ENCODE measurements at places on chromosomes 1 and 21. TPM values are rescaled to one million over a fixed set of nuclear protein-coding genes. Genes with fewer than 3 reads are reported as not detected.

DNA sequence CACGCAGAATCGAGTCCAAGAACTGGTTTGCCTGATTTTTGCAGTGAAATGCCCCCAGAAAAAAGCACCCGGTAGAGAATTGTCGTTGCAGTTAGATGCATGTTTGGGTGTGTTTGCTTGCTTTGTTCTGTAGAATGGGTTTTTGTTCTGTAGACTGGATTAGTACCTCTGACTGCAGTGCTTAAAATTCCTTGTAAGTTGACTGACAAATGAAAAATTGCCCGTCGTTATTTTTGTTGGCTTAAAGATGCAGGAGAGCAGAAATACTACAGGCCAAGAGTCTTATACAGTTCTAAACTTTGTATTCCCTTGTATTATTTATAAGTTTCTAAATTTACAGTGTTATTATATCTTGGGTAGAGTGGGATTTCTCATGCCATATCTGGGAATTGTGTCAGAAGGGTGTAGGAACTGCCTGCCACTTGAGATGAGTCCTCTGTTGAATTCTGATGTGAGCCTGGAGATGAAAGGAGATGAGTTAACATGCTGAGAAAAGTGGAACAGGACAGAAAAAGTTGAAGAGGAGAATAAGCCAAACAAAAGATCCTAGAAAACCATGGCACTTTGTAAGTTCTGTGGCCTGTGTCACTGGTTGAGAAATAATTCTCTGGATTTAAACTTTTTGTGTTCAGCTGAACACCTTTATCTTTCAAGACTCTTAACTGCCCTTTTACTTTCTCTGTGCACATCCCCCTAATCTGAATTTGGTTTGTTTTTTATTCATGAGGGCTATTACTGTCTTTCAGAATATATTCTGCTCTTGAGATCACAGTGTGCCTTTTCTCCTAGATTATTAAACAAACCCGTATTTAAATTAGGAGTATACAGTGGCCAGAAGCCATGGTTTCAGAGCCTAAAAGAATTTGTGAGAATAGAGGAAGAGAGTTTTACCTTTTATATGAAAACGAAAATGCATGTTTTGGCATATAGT is 1.4 kb downstream of the DESI2 start:
- no peaks in the 10 kb centered on the region for H3K27me3 ChIP-seq
- peak overlapping the region; percentile 86 for H3K4me3 ChIP-seq
- DNase-seq: peak; percentile 26
- H3K36me3 ChIP-seq: peaks cover 7% of the 10 kb centered on the region

GRCh38 chr21:34668803-34669148 is at the start of gene CLIC6:
CLIC6 (plus strand) TSS chr21:34668994; CDS start chr21:34669389, 395 bp downstream.
- peaks cover 8% of the 10 kb centered on the region for H3K4me1 ChIP-seq
- DNase-seq: no peak
- H3K27ac ChIP-seq: no peak within 1 kb of the TSS
- peaks cover 81% of the 10 kb centered on the region for H3K27me3 ChIP-seq
- H3K36me3 ChIP-seq: no peaks in the 10 kb centered on the region
- H3K4me3 ChIP-seq: peak within 1 kb of the TSS; percentile 20

DNA sequence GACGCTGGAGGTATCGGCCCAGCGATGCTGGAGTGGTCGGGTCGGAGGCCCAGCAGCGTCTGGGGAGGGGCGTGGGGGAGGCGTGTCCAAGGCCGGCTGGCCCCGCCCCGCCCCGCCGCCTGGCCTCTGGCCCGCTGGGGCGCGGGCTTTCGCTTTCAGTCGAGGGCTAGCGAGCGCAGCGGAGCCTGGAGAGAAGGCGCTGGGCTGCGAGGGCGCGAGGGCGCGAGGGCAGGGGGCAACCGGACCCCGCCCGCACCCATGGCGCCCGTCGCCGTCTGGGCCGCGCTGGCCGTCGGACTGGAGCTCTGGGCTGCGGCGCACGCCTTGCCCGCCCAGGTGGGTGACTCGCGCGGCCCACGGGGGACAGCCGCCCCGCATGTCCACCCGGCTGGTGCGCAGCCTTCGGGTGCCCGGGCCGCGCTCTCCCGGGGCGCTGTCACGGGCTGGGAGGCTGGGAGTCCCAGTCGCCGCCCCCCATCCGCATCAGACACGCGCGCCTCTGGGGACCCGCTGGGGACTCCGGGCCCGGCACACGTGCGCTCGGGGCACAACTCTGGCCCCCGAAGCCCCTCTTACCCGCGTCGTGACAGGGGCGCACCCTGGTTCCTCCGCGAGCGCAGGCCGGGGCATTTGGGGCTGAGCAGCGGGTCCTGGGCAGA is at the start of gene TNFRSF1B:
Gene TNFRSF1B, plus strand, starts transcription at position 158 of the 659 bp plus-strand sequence. Its CDS starts 101 bp downstream, at position 259.
- H3K4me3 ChIP-seq: peak within 1 kb of the TSS; percentile 97
- no peaks in the 10 kb centered on the region for H3K36me3 ChIP-seq
- DNase-seq: peak; percentile 29
- H3K4me1 ChIP-seq: peaks cover 10% of the 10 kb centered on the region
- H3K27ac ChIP-seq: peak within 1 kb of the TSS; percentile 55

DNA sequence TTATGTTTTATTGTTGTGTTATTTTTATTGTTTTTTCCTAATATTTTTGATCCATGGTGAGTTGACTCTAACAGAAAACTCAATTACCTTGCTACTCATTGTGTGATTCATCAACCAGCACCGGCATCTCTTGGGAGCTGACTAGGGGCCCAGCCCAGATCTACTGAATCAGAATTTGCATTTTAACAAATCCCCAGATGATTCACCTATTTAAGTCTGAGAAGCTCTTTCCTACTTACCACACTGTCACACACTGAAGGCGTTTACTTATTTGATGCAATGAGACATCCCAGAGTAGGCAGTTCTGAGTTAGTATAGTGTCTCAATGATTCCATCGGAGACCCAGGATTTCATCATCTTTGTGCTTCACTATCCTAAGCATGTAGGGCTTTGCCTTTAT is 416.6 kb downstream of the RWDD3 start:
- H3K36me3 ChIP-seq: no peaks in the 10 kb centered on the region
- no peak overlapping the region for H3K4me3 ChIP-seq
- DNase-seq: no peak
- no peak overlapping the region for H3K27ac ChIP-seq

DNA sequence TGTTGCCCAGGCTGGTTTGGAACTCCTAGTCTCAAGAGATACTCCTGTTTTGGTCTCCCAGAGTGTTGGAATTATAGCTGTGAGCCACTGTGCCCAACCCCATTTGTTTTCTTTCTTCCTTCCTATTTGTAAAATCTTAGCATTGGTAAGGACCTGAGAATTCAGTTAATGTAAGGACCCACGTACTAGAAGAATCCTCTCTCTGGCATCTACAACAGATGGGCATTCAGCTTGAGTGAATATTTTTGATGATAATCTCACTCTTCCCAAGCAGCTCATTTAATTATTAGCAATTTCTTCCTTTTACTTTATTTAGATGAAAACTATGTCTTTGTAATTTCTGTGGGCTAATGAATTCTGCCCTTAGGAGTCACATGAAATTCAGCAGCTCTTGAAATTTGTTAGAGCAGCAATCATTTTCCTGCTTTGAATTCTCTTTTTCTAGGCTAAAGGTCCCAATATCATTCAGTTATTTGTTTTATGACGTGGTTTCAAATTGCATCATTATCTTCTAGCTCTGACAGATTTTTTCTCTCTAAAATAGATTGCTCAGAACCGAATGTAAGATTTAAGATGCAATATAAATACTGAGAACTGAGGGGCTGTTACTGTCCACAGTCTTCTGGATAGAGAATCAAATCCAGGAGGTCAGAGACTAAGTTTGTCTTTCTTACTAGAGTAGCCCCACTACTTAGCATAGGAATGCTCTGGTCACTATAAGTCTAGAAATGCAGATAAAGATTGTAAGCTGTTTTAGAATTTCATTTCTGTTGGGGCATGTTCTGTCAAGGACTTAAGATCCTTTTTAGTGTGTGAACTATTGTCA is 59.4 kb downstream of the EPB41 start:
- DNase-seq: peak; percentile 60
- no peaks in the 10 kb centered on the region for H3K36me3 ChIP-seq
- H3K27ac ChIP-seq: no peak overlapping the region
- no peaks in the 10 kb centered on the region for H3K27me3 ChIP-seq
- H3K4me1 ChIP-seq: peaks cover 4% of the 10 kb centered on the region

DNA sequence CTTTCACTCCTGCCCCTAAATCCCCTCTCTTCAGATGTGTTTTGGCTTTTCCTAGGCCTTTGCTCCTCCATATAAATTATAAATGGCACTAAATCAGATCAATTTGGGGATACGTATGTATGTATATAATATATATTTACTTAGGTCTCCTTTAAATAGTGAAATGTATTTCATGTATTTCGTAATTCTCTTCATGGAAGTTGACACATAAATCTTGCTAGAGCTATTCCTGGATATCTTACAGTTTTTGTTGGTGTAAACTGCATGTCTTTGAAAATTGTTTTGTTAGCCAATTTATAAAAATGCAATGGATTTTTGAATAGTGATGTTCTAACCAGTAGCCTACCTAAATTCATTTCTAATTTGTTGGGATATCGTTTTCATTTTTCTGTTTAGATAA is 9.0 kb downstream of the RPF1 start:
- H3K4me1 ChIP-seq: peaks cover 3% of the 10 kb centered on the region
- no peak overlapping the region for H3K4me3 ChIP-seq
- H3K27ac ChIP-seq: no peak overlapping the region
- no peak for DNase-seq
- peaks cover 19% of the 10 kb centered on the region for H3K36me3 ChIP-seq

DNA sequence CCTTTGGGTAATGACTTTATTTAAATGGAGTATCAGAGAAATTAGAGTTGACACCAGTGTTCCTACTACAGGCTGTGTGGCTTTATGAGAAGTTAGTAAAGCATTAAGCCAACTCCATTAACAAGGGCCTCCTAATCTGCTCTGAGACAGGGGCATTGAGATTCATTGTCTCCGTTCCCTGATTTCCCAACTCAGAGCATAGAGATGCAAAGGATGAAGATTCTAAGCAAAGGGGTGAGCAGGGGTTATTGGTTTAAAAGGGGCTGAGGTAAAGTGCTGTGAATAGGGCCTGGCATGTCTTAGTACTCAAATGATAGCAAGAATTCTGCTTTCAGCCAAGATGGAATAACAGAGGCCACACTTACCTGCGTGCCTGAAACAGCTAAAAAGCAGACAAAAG is 428.4 kb downstream of the PTPRU start:
- H3K36me3 ChIP-seq: no peaks in the 10 kb centered on the region
- no peak overlapping the region for H3K27ac ChIP-seq
- peaks cover 5% of the 10 kb centered on the region for H3K27me3 ChIP-seq
- no peak for DNase-seq

- no peak overlapping the region for H3K27ac ChIP-seq
- DNase-seq: no peak
- no peak overlapping the region for H3K4me3 ChIP-seq
- H3K36me3 ChIP-seq: no peaks in the 10 kb centered on the region
Measured at GRCh38 chr1:2176615-2177014, 18.0 kb downstream of the FAAP20 start.

DNA sequence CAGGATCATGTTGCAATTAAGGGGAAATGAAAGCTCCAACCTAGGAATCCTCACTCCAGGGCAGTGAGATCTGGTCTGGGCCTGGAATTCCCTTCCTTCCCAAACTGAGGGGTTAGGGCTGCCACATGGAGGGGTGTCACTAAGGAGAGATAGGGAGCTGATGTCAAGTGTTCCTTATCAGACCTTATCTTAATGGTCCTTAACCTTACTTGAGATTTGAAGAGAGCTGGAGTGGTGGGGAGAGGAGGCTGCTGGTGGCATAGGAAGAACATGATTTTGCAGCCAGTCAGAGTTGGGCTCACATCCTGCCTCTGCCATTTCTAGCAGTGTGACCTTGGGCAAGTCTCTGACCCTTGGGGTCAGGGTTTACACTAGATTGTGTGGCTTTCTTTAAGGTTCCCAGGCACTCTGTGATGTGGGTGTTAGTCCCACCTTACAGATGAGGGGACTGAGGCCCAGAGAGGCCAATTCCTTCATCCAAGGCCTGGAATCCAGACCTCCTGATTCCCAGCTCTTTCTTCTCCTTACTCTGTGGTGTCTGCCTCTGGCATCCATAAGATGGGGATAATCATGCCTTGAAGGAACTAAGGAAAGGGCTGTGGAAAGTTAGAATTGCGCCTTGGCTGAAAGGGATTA is 56.3 kb upstream of the SYNC start:
- no peaks in the 10 kb centered on the region for H3K36me3 ChIP-seq
- peaks cover 30% of the 10 kb centered on the region for H3K4me1 ChIP-seq
- H3K27ac ChIP-seq: no peak overlapping the region
- H3K4me3 ChIP-seq: no peak overlapping the region
- H3K27me3 ChIP-seq: peaks cover 12% of the 10 kb centered on the region

GRCh38 chr1:24236789-24237371 is 49.8 kb upstream of the IFNLR1 start:
- H3K27ac ChIP-seq: no peak overlapping the region
- H3K36me3 ChIP-seq: no peaks in the 10 kb centered on the region
- H3K4me1 ChIP-seq: peaks cover 2% of the 10 kb centered on the region
- no peak overlapping the region for H3K4me3 ChIP-seq
- H3K27me3 ChIP-seq: peaks cover 11% of the 10 kb centered on the region

GRCh38 chr1:183954496-183954895 is 83.0 kb downstream of the COLGALT2 start:
- no peak overlapping the region for H3K27ac ChIP-seq
- no peak overlapping the region for H3K4me3 ChIP-seq
- H3K36me3 ChIP-seq: no peaks in the 10 kb centered on the region
- no peak for DNase-seq

DNA sequence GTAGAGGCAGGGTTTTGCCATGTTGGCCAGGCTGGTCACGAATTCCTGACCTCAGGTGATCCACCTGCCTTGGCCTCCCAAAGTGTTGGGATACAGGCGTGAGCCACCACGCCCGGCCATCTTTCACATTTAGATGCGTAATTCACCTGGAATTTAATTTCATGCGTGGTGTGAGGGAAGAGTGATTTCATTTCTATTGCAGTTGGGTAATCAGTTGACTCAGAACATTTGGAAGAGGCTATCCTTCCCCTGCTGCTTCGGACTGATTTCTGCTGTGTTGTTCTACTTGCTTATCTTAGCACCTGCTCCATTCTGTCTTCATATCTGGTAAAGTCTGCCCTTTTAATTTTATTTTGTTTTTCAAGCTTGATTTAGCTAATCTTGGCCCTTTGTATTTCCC is 19.1 kb downstream of the DIP2A start:
- no peak overlapping the region for H3K27ac ChIP-seq
- peak; percentile 51 for DNase-seq
- H3K36me3 ChIP-seq: peaks cover 3% of the 10 kb centered on the region
- no peaks in the 10 kb centered on the region for H3K27me3 ChIP-seq
- no peak overlapping the region for H3K4me3 ChIP-seq

- no peaks in the 10 kb centered on the region for H3K36me3 ChIP-seq
- peak; percentile 98 for DNase-seq
- H3K27me3 ChIP-seq: peaks cover 11% of the 10 kb centered on the region
Measured at GRCh38 chr1:26961826-26962225, 1.6 kb upstream of the KDF1 start.

SLFNL1 gene
- under 0.01 TPM for total RNA-seq

WNT2B gene
- 0.56 TPM for total RNA-seq

NOS1AP gene
- total RNA-seq: 0.18 TPM

CGN gene
- total RNA-seq: 0.36 TPM

C1orf21 gene
- 15.8 TPM for total RNA-seq

OR2T1 gene
- not detected for total RNA-seq

KIF14 gene
- total RNA-seq: 10.8 TPM

BRDT gene
- total RNA-seq: not detected

PFKFB2 gene
- 1.3 TPM for total RNA-seq

MAP3K21 gene
- total RNA-seq: 0.18 TPM

CADM3 gene
- not detected for total RNA-seq

SHISA4 gene
- total RNA-seq: 10.0 TPM

Data from IMR-90 (cell line).